ENCODE measurements at places on chromosomes 4 and X.

GRCh38 chr4:150722908-150723362 is 141.0 kb downstream of the MAB21L2 start:
- DNase-seq = no peak

DNA sequence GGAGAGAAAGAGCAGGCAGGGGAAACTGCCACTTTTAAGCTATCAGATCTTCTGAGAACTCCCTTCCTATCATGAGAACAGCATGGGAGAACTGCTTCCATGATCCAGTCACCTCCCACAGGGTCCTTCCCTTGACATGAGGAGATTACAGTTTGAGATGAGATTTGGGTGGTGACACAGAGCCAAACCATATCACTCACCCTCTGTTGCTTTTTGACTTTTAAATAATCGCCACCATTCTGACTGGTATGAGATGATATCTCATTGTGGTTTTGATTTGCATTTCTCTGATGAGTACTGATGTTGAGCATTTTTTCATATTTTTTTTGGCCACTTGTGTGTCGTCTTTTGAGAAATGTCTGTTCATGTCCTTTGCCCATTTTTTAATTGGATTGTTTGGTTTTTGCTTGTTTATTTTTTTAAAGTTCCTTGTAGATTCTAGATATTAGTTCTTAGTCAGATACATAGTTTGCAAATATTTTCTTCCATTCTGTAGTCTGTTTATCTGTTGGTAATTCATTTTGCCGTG is 6.5 kb upstream of the PAQR3 start:
- DNase-seq = no peak

DNA sequence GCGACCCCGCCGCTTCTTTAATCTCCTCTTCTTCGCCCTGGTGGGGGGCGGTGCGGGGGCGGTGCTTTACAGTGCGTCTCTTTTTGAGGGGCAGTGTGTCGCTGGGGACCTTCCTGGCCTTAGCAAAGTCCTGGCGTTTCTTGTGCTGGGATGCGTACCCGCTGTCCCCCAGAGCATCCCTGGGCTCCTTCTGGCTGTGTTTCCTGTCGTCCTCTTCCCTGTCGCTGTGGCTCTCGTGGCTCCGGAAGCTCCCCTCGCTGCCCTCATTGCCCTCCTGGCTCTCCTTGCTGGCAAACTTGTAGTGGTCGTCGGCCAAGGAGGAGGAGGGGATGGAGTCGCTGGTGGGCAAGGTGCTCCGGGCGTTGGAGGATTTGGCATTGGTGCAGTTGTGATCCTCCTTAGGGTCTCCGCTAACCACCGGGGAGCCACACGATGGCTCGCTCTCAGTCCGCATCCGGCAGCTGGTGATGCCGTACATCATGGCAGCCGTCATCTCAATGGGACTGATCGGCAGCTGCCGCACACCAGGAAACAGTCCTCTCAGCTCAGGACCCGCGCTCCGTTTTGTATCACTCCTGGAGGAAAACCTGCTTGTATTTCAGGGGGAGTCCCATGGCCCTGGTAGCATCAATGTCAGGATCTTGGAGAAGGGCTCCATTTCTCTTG is 30.4 kb upstream of the TMSB15A start:
- DNase-seq = peak; percentile 54

GRCh38 chr4:81485310-81485980 is 13.7 kb upstream of the RASGEF1B start:
- DNase-seq = no peak

GRCh38 chrX:136322064-136322463 is 21.3 kb downstream of the ADGRG4 start:
- no peak for DNase-seq

- no peak for DNase-seq
Measured at GRCh38 chrX:38880296-38880854, 79.1 kb downstream of the MID1IP1 start.

DNA sequence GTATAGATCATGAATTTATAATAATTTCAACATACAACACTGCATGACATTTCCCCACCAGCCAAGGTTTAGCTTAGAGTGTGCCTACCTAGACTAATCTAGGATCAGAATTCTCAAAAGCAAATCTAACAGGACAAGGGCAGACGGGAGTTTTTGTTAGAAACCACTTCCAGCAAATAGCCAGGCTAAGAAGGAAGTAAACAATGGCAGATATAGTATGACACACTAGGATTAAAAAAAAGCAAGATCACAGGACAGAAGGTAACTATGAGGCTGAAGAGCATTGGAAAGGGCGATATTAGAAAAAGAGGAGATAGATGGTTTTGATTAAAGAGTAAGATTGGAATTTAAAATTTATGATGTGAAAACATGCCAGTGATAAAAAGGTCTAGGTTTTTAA is 124.8 kb downstream of the LRBA start:
- DNase-seq = no peak

DNA sequence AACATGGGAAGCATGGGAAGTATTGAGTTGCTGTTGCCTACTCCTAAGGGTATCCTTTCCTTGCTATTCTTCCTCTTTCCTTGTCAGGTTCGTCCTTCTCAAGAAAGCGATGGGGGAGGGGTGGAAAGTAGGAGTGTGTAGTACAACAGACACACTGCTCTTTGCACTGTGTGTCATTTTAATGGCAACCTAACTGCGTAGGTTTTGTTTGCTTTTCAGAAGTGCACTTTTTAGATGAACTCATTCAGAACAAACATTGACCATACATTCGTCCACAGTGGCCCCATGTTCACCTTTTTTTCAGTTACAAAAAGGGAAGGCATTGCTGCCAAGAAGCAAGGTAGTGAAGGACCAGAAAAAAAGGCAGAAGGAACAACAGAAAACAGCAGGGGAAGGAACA is 10.2 kb upstream of the YIPF6 start:
- DNase-seq = no peak

DNA sequence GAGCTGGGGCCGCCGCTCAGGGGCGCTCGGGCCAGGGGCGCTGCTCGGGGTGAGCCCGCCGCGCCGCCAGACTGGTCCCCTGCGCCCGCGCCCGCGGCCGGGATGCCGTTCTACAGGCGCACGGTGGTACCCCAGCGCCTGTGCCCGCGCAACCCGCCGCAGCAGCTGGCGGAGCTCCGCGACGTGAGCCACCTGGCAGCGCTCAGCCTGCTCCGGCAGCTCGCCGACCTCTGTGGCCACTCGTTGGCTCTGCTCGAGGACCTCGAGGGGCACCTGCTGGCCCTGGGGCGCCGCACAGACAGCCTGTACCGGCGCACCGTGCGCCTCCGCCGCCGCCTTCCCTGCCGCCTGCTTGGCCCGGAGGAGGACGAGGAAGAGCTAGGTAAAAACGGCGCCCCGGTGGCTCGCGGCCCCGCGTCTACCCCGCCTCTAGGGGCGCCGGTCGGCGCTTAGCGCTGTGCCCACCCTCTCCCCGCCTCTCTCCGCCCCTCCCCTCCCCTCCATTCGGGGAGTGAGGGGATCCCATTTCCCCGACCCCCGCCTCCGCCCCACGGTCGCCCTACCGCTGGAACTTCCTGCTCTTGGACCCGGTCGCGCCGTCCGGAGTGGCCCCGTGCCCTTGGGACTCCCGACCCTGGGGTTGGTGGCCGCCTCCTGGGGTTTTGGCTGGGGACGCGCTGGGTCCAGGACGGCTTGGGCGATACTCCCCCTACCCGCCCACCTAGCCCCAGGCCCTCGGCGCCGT is 513 bp downstream of the NHSL2 start:
- peak; percentile 26 for DNase-seq

GRCh38 chrX:46381630-46382029 is 163.6 kb downstream of the ZNF674 start:
- DNase-seq = no peak

- no peak for DNase-seq
Measured at GRCh38 chr4:19735012-19735411, 516.7 kb upstream of the SLIT2 start.

DNA sequence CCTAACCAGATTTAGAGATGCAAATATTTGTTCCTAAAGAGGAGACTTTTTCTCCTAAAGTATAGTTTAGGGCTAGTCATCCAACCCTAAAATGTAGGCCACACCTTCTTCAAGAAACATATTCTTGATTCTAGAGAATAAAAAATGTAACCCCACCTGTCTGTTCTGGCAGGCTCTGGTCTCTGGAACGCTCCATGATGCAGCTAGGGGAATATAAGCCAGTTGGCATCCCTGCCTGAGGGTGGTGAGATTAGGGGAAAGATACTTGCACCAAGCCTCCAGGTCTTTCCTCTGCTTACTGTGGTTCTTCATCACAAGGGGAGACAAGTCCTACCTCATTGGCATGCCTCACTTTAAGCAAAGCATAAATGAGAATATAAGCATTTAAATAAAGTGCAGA is 21.2 kb upstream of the TBC1D9 start:
- DNase-seq = no peak

DNA sequence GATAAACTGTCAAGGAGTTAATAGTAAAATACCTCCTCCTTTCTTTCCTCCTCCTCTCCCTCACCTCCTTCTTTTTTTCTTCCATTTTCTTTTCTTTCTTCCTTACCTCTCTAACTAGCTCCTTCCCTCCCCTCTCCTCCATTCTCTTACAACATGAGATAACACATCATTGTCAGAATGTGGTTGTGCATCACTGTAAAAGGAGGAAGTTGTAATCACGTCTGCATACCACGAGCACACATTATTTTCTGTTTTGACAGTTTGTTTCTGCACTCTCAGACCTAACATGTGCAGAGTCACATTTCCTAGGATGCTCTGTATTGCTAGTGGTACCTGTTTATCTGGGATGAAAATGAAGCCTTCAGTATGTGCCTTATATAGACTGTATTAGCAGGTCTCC is 9.1 kb downstream of the SLIT2 start:
- no peak for DNase-seq

DNA sequence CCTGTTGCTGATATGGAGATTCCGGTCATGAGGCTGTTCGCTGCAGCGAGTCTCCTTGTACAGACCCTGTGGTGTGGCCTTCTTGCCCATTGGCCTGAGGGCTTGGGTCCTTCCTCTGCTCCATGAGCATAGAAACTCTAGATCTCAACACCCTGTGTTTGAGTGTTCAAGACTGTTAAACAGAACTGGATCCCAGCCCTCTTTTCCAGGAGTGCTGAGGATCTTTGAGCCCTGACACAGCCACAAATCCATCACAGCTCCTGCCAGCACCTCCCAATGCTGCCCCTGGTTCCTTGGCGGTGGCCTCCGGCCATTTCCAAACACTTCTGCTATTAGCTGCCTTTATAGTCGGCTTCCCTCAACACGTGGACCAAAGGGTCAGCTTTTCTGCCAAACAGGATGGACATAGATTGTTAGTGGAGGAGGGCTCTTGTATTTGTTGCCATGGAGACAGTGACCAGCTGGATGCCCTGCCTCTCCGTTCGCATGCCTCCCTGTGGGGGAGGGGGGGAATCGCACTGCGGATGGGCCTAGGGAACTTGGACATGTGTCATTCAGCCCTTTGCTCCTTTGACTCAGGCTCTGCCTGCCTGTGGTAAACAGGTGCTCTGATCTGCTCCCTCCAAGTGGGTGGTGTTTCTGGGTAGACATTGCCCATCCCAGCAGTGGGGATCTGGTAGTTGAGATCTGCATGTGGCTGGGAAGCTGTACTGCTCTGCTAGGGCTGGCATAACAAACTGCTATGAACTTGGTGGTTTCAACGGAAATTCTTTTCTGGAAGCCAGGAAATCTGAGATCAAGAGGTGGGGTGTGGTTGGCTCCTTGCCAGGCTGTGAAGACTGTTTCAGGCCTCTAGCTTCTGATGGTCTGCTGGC is 6.9 kb upstream of the WDR1 start:
- no peak for DNase-seq

DNA sequence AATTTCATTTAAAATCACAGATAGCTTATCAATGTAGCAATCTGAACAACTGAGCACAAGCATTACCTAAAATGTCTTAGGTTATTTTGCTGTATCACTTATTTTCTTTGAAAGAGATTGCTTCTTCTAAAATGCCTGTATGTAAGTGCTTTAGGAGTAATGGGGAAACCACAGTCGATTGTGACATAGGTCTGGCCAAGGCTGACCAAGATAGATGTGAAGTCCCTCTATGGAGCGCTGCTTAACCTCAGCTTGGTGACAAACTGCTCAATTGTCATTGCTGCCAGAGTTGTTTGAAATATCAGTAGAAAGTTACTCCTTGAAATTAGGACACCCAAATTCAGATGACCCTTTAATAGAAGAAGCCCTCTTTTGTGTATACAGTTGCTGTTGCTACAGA is 401.9 kb upstream of the NDST4 start:
- no peak for DNase-seq

DNA sequence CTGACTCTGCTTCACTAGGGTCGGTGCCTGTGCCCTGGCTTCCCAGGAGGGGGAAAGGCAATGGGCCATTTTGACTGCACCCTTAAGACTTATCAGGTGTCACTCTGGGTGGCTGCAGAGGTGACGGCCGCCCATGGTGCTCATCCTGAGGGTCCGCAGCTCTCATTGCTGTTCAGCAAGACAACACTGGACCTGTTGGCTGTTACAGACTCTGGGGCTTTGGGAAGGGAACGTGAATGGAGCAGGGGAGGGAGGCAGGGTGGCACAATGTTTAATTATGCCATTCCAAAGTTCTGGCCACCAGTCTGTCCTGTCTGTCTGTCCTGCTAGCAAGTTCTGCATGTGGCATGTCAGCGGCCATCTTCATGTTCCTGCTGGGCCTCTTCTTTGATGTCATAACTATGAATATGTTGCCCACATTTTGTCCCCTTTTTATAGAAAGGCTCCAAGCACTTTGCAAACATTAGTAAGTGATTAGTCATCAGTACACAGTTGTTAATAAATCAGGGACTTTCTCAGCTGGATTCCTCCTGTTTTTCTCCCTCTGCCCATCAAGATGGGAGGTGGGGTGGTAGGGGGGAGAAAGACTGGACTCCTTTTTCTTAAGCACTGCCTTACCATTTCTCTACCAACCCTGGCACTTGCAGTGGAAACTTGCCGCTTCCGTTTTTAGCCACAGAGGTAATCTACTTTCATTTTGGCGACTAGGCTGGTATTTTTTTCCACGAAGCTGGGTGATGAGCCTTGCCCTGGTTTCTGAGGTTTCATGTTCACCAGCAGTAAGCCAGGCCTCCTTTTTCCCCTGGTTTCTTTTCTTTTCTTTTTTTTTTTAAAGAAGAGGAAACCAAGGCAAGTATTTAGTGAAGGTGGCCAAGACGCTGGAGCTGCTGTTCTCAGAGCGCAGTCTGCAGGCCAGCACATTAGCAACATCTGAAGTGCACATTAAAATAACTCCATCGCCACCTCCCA is 88.6 kb upstream of the TRIM2 start:
- DNase-seq = no peak

All from NCI-H2227 treated with DMSO at 0.1 percent for 48 hours (cell line).